Activated CD8-positive, alpha-beta memory T cell treated with anti-CD3 and anti-CD28 coated beads for 24 hours (primary cell): ENCODE measurements at places on chromosomes 3 and 15.

DNA sequence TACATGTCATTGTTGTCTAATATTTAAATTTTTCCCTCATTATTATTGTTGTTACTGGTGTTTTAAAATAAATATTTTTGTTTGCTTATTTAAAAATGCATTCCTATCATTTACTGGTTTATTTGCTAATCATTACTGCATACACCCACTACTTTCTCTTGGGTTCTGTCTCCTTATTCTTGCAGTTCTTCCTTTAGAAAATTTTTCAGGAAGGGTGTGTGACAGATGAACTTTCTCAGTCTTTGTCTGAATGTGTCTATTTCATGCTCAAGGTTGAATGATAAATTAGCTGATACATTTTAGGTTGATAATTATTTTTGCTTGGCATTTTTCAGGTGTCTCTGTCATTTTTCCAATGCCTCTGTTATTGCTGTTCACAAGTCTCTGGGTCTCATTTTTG is 7.4 kb downstream of the AQP9 start:
- no peak for DNase-seq

DNA sequence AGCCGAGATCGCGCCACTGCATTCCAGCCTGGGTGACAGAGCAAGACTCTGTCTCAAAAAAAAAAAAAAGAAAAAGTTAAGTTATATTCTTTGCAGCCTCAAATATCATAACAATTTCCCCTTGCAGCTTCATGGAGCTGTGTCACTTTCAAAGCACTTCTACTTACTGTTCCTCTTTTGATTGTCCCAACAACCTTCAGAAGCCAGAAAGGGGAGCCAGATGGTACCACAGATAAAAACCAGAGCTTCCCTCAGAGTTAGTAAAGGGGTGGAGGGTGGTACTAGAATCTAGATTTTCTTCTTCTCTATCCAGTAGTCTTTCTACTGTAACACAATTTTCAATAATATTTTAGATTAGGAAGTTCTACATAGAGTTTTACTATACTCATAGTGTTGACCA is 188.8 kb downstream of the TAFA4 start:
- no peak for DNase-seq

- DNase-seq = no peak
Measured at GRCh38 chr3:136385457-136385856, 135.3 kb downstream of the PCCB start.

DNA sequence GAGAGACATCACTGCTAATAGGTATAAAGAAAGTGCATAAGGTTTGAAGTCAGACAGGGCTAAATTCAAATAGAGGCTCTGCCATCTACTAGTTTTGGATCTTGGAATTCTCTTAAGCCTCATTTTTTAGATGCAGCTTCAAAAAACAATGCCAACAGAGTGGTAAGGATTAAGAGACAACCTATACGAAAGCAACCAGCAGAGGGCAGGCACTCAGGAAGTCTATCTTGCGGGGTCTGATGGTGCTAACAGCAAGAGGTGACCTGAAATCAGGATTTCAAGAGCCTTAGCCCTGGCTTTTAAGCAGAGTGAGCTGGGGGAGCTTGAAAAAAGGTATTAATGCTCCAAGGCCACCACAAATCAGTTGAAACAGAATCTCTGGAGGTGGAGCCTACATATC is 40.7 kb downstream of the LDHAL6B start:
- DNase-seq = peak; percentile 73

GRCh38 chr15:29138260-29138659 is 131.4 kb downstream of the NSMCE3 start:
- no peak for DNase-seq

GRCh38 chr15:75202251-75203016 is 752 bp downstream of the C15orf39 start:
- peak; percentile 90 for DNase-seq

DNA sequence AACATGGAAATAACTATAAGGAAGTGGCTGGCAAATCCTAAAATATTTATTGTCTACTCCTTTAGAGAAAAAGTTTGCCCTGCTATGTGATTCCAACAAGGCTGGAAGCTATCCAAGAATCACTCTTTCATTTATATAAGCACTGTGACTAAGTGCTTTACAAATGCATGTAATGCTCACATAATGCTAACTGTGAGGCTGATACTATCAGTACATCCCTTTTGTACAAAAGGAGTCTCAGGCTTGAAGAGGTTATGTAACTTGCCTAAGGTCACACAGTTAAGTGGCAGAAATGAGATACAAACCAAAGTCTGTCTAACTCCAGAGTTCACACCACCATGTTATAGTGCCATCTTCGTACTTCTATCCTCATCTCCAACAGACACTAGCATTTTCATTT is 17.0 kb downstream of the TOPBP1 start:
- no peak for DNase-seq

DNA sequence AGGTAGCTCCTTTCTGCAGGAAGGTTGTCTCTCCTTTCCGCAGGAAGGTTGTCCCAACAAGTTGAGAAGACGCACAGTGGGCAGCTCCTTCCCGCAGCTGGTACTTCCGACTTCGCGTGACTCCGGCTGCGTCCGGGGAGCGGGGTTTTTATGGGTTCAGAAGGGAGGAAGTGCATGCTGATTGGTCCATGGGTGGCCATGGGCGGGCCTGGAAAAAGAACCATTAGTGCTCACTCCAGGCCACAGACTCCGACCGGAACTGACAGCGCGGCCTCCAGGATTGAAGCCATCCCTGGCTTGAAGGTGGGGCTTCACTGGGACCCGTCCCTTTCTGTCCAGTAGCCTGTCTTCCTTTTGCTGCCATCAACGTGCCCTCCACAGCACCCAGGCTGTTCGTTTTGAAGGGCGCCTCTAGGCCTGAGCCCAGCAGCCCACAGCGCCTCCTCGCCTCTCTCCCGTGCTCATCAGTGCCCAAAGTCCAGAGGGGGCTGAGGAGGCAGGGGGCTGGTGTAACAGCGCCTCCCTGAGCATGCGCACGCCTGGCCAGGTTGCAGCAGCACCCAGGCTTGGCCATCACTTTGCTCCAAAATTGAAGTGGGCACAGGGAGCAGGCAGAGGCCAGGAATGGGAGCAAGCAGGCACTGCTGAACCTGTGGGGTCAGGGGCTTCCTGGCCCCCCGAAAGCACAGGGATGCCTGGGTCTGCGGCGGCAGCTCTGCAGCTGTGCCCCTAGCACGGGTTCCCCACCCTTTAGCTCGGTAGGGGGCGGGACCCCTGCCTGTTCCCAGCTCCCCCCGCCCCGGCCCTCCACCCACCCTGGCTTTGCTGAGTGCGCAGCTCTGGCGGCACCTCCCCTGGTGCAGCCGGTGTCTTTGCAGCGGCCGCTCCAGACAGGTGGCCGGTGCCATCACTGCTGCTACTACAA is 330.6 kb upstream of the MCTP2 start:
- no peak for DNase-seq

GRCh38 chr3:105956306-105956705 is 87.5 kb upstream of the CBLB start:
- no peak for DNase-seq

- no peak for DNase-seq
Measured at GRCh38 chr3:37559461-37559860, 302.2 kb upstream of the CTDSPL start.

DNA sequence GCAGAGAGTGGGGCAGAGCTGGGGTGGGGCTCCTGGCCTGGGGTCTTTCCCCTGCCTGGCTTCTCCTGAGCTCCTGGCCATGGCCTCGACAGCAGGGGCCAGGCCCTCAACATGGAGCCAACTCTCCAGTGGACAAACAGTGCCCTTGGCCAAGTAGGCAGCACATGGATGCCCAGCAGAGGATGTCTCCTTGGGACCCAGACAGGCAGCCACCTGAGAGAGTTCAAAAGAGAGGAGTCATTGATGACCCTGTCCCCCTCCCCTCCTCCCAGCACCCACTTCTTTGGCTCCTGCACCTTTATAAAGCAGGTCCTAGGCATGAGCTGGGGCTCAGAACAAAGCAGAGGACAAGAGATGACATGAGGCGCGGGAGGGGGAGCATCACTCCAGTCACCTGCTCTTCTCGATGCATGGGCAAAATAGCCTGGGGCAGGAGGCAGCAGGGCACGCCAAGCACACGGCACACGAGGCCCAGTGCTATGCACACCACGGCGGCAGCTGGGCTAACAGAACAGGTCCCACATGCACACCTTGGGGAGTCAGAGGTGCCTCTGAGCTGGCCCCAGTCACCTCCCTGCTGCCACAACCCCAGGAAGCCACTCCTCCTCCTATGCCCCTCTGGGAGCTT is 27.4 kb downstream of the SHISA5 start:
- DNase-seq = no peak

DNA sequence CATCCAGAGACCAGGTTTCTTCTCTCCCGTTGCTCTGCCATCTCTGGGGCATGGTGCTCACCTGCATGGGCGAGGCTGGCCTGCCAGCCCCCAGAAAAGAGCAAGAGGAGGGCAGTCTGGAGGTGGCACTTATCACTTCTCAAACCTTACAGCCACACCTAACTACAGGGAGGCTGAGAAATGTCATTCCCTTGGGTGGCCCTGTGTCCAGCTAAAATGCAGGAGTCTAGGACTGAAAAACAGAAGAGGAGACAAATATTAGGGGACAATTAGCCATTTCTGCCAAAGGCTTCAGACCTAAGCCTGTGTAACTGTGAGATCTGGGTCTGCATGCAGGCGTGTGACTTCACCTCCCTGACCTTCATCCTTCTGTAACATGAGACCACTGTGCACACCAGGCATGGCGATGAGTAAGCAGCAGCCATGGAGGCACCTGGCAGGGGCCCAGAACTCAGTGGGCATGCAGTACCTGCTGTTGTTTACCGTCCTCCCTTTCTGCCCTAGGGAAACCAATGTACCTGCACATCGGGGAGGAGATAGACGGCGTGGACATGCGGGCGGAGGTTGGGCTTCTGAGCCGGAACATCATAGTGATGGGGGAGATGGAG is 83.4 kb downstream of the MESD start:
- DNase-seq = no peak

- DNase-seq = no peak
Measured at GRCh38 chr3:170301405-170301804, 56.1 kb upstream of the SKIL start.

DNA sequence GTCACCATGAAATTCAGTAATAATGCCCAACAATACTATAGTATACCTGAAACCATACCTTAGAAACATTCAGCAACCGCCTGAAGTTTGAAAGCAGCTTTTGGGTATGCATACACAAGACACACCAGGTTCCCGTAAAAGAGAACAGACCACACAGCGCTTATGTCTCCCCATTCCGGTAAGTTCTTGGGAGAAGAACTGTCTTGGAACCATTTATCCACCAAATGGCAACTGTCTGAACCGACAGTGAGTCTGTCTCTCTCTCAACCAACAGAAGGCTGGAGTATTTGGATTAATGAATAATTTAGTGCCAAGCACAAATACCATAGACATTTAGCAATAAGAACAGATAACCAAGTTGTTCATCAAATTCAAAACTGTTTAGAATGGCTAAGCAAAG is 7.6 kb downstream of the RGMA start:
- DNase-seq = no peak

- no peak for DNase-seq
Measured at GRCh38 chr3:78761126-78761525, 1006.7 kb downstream of the ROBO1 start.

DNA sequence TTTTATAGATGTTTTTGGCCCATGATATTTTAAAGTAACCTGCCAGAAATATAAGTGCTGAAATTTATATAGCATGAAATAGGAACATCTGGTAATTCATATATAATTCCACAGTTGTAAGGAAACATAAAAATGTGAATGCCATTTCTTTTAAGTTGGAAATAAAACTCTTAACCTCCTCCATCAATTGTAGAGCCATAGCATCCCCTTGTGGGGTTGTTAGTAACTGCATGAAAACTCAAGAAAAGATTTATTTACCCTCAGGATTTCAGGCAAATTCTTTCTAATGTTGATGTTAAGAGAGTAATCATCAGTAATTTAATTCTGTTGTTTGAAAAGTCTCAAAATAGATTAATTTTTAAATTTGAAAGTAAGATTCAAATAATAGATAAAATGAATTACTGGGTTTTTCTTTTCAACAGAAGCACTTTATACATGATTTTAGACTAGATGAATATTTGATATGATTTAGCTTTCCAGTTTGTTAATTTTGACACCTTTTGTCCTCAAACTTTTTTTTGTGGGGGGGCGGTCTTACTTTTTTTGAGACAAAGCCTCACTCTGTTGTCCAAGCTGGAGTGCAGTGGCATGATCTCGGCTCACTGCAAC is 74.7 kb downstream of the RASA2 start:
- no peak for DNase-seq

DNA sequence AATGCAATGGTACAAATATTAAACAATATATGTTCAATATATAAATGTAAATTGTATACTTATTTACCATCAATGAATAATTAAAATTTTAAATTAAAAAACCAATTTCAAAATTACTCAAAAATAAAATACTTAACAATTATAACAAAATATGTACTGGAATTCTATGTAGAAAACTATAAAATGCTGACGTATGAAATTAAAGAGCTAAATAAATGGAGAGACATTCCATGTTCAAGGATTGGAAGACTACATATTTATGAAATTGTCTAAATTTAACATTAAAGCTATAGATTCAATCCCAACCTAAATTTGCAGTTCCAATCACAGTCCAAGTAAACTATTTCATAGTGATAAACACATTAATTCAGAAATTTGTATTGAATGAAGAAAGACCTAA is 1522.4 kb downstream of the SI start:
- no peak for DNase-seq

GRCh38 chr3:30282154-30282696 is 324.2 kb upstream of the TGFBR2 start:
- no peak for DNase-seq

GRCh38 chr15:82397817-82398216 is 31.8 kb upstream of the GOLGA6L9 start:
- DNase-seq = no peak

GRCh38 chr3:136883967-136884720 is 22.1 kb downstream of the NCK1 start:
- no peak for DNase-seq

- DNase-seq = no peak
Measured at GRCh38 chr3:178685591-178685906, 149.3 kb downstream of the KCNMB2 start.

DNA sequence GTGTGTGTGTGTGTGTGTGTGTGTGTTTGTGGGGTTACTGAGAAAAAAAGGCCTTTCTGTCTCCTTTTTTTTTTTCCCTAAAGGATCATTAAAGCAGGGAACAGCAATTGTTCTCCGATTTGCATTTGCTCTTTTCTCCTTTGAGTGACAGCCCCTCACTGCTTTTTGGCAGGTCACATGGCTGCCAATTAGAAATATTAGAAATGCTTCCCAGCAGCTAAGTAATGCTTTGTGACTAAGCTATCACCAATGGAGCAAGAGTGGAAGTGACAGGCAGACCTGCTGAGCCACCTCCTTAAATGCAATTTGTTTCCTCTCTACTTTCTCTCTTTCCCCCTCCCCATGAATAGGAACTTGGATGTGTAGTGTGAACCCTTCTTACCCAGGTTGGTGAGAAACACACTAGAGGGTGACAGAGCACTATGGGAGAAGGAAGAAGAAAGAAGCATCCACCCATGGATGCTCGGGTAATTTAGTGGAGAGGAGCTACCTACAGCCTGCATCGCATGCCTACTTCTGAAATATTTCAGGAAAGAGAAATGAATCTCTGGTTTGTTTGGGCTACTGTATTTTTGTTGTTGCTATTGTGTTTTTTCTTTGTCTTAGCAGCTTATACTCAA is 165.2 kb upstream of the PDZRN3 start:
- no peak for DNase-seq

GRCh38 chr3:42670051-42670576 is 15.2 kb upstream of the KLHL40 start:
- no peak for DNase-seq

GRCh38 chr3:13110678-13111116 is 37.5 kb upstream of the IQSEC1 start:
- DNase-seq = no peak

- DNase-seq = no peak
Measured at GRCh38 chr15:87196498-87196897, 1060.0 kb downstream of the NTRK3 start.
